ENCODE measurements at places on chromosomes 16 and 17.

DNA sequence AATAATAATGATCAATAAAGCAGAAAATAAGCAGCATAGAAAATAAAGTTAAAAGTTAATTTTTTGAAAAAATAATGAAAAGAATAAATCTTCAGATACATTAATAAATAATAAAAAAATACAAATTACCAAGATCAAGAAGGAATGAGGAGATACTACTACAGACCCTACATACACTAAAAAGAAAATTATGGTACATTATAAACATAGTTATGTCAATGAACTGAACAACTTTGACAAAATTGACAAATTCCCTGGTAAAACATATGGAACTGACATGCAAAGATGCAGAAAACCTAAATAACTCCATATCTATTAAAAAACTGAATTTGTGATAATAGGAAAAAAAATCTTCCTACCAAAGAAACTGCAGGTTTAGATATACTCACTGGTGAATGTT, 456.7 kb downstream of the PMP22 start:
- DNase-seq, result no peak

DNA sequence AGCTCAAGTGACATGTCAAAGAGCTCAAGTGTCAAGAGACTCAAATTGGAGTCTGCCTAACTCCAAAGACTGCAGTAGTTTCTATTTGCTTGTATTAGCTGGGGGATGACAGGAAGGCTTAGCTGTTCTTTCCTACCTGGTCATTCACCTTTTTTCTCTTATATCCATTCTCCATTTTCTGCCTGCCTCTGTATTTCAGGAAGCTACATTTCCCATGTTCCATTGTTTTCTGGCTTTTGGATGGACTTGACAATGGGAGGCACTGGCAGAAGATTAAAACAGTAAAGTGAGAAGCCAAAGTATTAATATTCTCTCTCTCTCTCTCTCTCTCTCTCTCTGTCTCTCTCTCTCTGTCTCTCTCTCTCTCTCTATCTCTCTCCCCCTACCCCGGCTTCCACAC, 135.7 kb upstream of the ADAMTS18 start:
- no peak for DNase-seq

GRCh38 chr16:3642397-3643094, 11.9 kb upstream of the DNASE1 start:
- no peak for DNase-seq

GRCh38 chr16:72092832-72093447, 480 bp downstream of the TXNL4B start:
- DNase-seq, result no peak

GRCh38 chr16:65944361-65944760, 422.1 kb upstream of the CDH5 start:
- DNase-seq, result no peak

DNA sequence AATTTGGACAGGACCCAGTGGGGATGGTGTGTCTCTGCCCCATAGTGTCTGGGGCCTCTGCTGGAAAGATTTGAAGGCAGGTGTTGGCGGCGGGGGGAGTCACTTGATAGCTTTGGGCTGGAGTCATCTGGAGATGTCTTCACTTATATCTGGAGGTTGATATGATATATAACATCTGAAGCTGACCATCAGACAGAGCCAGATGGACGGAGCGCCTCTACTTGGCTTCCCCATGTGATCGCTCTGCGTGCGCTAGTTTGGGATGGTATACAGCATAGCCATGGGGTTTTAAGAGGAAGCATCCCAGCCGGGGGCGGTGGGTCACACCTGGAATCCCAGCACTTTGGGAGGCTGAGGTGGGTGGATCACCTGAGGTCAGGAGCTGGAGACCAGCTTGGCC, 130.7 kb upstream of the NLRP1 start:
- no peak for DNase-seq

DNA sequence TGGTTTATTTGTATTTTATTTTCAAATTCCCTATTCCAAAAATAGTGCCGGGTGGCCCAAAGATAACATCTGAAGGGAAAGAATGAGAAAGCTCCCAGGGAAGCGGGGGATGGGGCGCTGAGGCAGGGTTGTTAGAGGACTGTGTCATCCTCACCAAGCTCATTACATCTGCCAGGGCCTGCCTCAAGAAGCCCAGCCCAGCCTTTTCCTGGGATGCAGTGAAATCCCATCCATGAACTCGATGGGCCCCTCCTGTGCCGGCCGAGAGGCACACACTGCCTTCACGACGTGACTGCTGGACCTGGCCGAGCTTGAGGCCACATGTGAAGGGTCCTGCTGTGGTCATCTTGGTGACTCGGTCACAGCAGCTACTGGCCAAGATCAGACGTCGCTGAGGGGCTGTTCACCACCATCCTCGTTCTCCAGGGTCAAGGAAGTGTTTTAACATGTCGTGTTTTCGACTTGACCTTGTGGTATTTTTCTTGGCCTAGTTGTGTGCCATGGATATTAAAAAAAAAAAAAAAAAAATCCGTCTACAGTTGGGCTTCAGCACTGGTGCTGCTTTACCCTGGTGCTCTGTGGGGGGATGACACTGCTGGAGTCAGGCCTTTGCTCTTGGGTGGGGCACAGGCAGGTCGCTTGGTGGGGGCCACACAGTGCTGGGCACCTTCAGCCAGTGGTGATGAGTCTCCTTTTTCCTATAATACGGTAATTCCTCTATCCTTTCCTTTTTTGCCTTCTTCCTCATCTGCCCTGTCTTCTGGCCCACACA, 4.9 kb downstream of the TIMM22 start:
- no peak for DNase-seq

GRCh38 chr17:82570277-82570676, 50.7 kb downstream of the FOXK2 start:
- DNase-seq, result no peak

- no peak for DNase-seq
Measured at GRCh38 chr17:17719199-17719940, 38.1 kb downstream of the RAI1 start.

DNA sequence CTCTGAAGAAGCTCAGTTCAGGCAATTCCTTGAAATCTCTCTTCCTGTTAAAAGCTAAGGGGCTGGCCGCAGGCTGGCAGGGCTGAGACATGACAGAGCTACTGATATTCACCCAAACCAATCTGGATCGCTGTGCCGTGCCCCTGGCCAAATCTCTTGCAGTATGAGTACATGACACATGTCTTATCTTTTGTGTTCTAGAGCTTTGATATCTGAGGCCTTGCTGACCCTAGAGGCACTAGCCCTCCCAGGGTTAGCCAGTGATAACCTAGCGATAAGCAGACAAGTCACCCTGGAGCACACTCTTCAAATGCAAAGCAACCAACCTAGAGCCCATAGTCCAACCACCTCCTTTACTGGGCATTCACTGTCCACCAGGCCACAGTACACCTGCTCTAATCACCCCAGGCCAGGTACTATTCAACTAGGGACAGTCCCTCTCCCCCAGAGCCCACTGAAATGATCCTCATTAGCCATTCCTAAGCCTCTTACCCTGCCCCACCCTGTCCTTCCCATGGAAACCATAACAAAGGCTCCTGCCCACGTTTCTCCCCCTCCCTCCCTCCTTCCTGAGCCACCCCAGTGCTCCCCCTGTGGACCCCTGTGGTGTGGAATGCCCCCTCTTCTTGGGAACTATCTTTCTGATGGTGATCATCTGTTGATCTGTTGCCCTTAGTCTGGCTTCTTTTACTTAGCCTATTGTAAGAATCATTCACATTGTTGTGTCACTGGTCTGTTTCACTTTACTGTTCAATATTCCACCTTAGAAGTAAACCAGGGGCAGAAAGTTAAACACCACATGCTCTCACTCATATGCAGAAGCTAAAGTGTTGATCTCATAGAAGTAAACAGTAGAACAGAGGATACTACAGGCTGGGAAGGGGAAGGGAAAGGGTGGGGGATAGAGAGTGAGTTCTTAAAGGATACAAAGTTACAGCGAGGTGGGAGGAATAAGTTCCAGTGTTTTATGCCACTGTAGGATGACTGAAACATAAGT, 52.5 kb downstream of the TEKT5 start:
- DNase-seq, result no peak

DNA sequence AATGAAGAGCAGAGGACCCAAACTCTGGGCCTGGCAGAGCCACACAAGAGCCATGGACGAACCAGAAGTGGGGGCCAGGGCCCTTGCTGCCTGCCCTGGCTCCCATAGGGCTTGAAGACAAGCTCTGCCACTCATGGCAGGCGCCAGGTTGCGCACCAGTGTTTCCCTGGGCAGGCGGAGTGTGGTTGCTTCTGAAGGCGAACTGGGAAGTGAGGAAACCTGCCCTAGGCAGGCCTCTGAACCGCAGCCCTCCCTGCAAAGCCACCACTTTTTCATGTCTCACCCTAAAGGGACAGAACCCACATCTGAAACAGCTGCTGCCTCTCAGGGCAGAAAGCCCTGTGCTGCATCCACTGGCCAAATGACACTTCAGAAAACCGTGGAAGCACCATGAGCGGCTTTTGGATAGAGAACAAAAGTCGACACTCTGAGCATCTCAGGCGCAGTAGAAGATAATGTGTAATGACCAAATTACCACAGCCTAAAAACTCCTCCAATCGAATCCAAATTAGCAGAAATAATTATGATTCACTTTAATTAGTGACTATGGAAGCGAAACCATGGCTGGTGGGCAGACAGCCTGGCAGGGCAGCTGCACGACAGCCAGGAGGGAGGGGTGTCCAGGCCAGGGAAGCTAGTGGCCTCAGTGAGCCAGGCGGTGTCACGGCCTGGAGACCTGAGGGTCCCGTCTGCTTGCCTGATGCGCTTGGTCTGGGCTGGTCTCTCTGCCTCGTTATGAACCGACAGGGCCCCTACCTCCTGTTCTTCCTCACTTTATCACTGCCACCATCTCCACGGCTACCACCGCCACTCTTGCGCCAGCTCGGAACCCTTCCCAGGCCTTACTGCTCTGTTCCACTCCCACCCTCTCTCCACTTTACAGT, 59.1 kb downstream of the PRMT7 start:
- DNase-seq, result no peak

GRCh38 chr17:30950669-30951399, 20.0 kb upstream of the RNF135 start:
- no peak for DNase-seq

GRCh38 chr16:73998707-73999106, 297.9 kb upstream of the PSMD7 start:
- no peak for DNase-seq

- DNase-seq, result no peak
Measured at GRCh38 chr17:69050999-69051775, 9.5 kb downstream of the ABCA9 start.

DNA sequence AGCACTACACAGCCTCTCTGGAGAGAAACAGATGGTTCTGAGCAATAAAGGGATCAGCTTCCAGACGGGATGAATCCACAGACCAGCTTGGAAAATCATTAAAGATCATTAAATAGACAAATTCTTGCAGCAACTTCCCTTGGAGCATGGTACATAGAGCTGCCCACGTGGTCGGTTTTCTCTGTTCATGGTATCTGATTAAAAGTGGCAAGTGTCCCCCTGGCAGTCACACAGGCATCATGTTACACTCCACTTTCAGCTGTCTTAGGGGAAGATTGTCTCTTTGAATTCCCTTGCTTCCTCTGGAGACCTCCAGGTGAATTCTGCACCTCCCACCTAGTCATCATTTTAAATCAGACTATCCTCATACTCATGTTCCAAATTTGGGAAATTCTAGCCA, 92.2 kb upstream of the CACNG3 start:
- no peak for DNase-seq

DNA sequence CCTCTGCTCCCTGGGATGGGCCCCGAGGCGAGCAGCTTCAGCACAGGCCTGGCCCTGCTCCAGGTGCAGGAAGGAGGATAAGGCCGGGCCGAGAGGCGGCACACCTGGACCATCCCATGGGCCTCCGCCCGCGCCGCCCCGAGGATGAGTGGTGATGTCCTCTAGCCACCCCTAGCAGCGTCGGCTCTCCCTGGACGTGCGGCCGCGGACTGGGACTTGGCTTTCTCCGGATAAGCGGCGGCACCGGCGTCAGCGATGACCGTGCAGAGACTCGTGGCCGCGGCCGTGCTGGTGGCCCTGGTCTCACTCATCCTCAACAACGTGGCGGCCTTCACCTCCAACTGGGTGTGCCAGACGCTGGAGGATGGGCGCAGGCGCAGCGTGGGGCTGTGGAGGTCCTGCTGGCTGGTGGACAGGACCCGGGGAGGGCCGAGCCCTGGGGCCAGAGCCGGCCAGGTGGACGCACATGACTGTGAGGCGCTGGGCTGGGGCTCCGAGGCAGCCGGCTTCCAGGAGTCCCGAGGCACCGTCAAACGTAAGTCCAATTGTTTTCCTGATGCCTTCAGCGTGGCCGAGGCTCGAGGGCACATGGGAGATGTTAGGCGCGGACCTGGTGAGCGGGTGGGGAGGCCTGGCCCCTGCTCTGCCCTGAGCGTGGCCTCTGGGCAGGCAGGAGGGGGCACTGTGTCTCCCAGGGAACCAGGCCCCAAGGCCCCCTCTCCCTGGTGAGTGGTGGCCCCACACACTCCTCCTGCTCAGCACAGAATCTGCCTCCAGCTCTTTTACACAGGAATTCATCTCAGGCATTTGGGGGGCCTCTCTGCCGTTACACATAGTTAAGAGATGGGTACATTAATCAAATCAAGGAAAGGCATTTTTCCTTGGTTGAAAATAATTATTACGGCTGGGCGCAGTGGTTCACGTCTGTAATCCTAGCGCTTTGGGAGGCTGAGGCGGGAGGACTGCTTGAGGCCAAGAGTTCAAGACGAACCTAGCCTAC, 855 bp downstream of the TMEM204 start:
- DNase-seq, result no peak

DNA sequence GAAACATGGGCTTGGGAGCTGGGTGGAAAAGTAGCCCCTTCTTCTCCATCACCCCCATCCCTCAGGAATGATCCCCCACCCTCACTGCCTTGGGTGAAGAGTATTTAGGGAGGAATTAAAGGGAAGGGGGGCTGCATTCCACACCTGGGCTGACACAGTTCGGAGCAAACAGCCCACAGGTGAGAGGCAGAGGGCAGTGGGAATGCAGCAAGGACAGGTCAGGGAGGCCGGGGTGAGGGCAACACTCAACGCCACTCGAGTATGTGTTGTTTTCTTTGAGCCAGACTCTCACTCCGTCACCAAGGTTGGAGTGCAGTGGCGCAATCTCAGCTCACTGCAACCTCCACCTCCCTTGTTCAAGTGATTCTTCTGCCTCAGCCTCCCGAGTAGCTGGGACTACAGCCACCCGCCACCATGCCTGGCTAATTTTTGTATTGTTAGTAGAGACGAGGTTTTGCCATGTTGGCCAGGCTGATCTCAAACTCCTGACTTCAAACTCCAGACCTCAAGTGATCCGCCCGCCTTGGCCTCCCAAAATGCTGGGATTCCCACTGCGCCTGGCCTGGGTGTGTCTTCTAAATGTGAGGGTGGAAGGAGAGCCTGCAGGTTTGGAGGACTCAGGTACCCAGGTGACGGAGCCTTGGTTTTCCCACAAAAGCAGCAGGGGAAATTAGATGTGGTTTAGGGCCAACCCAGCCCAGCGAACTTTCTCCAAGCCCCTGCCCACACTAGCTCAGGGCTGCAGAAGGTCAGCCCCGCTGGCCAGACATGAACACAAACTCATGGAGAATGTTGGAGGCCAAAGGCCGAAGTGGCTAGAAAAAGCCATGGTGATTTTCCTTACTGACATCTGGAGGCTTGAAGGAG, 21.2 kb upstream of the ITGA3 start:
- DNase-seq, result no peak

GRCh38 chr16:337975-338575, 14.4 kb downstream of the AXIN1 start:
- no peak for DNase-seq

Data from activated T-helper 9 cell treated with anti-CD3 and anti-CD28 coated beads, Interleukin-2, amount 50 U/mL, for 16 hours (primary cell).